Esophagus squamous epithelium (tissue), 5 donors: ENCODE measurements at places on chromosomes 1 and 21.

- peak; percentile 42 for DNase-seq
Measured at GRCh38 chr21:41678924-41679318, 87.9 kb downstream of the RIPK4 start.

GRCh38 chr1:17933971-17934370 is 173.6 kb upstream of the IGSF21 start:
- DNase-seq: no peak

- no peak for DNase-seq
Measured at GRCh38 chr1:183070923-183071618, 47.9 kb downstream of the LAMC1 start.

DNA sequence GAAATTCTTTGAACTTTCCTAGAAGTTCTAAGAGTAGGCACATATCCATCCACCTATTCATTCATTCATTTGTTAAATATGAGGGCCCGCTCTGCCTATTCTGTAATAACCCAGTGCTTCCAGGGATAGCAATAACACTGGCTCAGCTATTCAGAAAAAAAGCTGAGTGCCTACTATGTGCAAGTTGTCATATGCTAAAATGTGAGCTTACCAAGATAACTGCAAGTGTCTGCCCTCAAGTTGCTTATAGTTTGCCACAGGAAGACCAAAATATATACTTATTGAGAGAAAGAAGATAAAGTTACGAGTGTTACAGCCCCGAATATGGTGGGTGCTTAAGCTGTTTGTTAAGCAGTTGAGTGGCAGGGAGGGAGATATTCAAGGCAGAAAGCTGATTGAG is 39.6 kb downstream of the CD55 start:
- no peak for DNase-seq
